ENCODE measurements at places on chromosomes 7 and 10.

DNA sequence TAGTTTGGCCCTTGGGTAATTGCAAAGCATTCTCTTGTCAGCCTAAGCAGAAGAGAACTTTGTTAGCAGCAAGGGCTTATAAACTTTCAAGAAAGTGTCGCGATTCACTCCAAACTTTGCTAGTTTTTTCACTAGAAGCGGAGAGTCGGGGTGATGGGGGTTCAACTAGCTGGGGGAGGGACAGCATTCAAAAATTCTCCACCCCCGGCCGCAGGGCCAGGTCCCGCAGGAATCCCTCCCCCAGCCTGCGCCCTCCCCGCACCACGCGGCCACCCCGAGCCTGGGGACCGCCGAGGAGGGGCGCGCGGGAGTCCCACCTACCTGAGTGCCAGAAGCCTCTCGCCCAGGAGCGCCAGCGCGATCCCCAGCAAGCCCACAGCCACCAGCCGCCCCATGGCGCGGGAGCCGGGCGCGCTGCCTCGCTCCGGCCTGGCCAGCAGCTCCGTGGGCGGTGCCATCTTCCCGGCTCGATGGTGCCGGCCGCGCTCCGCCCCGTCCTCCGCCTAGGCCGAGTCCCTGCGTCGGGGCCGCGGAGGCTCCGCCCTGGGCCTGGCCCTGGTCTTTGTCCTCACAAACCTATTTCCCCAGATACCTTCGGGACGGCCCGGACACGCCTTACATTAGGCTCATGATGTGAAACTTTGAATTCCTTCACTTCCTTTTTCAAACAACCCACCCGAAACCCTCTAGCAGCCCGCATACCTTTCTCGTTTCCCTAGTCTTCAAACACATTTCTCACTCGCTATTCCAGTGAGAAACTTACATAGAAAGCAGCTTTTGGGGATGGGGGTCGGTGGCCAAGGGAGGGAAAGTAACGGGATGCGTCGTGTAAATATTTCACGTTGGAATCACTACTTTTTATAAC is at the start of gene PON2:
Gene PON2 (minus strand): TSS at position 472 of the 865 bp plus-strand sequence. CDS start 77 bp downstream, at position 395.
- peak; percentile 85 for DNase-seq

- DNase-seq: no peak
Observed at GRCh38 chr10:76550806-76551205, 1086.8 kb downstream of the KCNMA1 start.

DNA sequence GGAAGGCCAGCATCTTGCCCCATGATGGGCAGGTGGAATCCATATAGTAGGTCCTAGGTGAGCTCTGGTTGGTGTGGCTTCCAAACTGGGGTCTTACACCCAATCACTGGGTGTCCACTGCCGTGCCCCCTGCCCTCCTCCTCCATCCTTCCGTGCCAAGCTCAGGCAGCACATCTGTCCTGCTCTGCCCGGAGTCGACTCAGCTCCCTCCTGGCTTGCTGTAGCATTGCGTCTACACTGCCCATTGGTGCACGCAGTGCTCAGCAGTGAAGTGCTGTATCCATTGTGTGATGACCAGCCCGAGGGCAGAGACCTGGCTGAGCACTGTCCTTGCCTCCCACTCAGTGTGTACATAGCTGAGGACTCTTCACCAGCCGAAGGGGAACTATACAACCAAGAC is 148.4 kb downstream of the ADAM12 start:
- no peak for DNase-seq

GRCh38 chr10:65413001-65413400 is 1512.8 kb upstream of the LRRTM3 start:
- no peak for DNase-seq

DNA sequence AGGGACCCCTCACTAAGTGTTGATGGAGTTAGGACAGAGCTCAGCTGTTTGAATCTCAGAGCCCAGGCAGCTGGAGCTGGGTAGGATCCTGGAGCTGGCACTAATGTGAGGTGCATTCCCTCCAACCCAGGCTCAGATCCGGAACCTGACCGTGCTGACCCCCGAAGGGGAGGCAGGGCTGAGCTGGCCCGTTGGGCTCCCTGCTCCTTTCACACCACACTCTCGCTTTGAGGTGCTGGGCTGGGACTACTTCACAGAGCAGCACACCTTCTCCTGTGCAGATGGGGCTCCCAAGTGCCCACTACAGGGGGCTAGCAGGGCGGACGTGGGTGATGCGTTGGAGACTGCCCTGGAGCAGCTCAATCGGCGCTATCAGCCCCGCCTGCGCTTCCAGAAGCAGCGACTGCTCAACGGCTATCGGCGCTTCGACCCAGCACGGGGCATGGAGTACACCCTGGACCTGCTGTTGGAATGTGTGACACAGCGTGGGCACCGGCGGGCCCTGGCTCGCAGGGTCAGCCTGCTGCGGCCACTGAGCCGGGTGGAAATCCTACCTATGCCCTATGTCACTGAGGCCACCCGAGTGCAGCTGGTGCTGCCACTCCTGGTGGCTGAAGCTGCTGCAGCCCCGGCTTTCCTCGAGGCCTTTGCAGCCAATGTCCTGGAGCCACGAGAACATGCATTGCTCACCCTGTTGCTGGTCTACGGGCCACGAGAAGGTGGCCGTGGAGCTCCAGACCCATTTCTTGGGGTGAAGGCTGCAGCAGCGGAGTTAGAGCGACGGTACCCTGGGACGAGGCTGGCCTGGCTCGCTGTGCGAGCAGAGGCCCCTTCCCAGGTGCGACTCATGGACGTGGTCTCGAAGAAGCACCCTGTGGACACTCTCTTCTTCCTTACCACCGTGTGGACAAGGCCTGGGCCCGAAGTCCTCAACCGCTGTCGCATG is 5.2 kb downstream of the CHPF2 start:
- no peak for DNase-seq

Measured in GM13977 (cell line).